ENCODE measurements at places on chromosomes 2 and 18.

- no peak for DNase-seq
Observed at GRCh38 chr2:119184512-119184911, 26.0 kb upstream of the C1QL2 start.

- no peak for DNase-seq
Observed at GRCh38 chr2:70552501-70553333, 909 bp downstream of the TGFA start.

GRCh38 chr18:46096651-46097300 lies 1.3 kb downstream of the ATP5F1A start:
- DNase-seq = no peak

GRCh38 chr18:12863687-12864216 lies 20.3 kb downstream of the PTPN2 start:
- DNase-seq = no peak

DNA sequence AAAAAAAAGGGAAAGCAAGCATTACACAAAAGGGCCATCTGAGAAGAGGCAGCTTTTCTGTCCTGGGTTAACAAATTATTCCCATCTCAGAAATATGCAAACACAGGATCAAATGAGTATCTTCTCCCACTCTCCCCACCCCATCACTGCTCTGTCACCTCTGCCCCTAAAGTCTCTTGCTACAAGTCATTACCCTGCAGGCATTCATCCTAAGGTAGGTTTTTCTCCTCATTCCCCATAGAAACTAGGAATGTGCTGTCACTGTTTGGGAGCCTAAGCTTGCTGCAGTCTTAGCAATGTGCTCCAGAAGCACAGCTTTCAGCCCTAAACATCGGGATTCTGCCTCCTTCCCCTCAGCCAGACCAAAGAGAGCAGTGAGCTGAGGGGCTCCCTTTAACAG lies 3.6 kb downstream of the LRRTM1 start:
- no peak for DNase-seq

GRCh38 chr18:57429167-57430078 lies 5.8 kb upstream of the ONECUT2 start:
- DNase-seq = no peak

- peak; percentile 20 for DNase-seq
Observed at GRCh38 chr2:62338111-62338510, 142.2 kb downstream of the B3GNT2 start.

DNA sequence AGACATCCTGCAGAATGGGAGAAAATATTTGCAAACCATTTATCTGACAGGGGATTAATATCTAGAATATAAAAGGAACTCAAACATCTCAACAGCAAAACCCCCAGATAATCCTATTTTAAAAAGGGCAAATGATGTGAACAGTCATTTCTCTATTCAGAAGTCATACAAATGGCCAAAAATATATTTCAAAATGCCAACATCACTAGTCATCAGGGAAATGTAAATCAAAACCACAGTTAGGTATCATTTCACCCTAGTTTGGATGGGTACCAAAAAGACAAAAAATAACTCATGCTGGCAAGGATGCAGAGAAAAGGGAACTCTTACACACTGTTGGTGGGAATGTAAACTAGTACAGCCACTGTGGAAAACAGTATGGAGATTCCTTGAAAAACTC lies 70.0 kb downstream of the TBR1 start:
- DNase-seq = no peak

- DNase-seq = no peak
Observed at GRCh38 chr18:3345452-3345851, 83.5 kb downstream of the MYL12B start.

DNA sequence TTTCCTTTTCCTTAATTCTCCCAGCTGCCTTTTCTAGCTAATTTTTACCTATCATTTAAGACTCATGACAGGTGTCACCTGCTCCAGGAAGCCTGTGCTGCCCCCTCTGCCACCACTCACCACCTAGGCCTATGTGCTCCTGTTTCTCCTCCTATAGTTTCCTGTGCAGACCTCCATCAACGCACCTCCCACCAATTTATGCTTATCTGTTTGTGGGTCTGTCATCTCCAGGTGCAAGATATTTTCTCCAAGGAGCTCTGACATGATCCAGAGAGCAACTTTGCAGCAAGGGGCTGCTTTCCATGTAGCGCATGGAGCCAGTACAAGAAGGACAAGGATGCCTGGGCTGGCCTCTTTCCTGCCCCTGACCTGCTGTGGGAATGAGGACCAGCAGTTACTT lies 42.7 kb downstream of the SLC4A5 start:
- DNase-seq = no peak

- DNase-seq = no peak
Observed at GRCh38 chr2:58515827-58516573, 274.9 kb upstream of the FANCL start.

GRCh38 chr2:149218497-149218896 lies 111.9 kb upstream of the LYPD6 start:
- DNase-seq = no peak

DNA sequence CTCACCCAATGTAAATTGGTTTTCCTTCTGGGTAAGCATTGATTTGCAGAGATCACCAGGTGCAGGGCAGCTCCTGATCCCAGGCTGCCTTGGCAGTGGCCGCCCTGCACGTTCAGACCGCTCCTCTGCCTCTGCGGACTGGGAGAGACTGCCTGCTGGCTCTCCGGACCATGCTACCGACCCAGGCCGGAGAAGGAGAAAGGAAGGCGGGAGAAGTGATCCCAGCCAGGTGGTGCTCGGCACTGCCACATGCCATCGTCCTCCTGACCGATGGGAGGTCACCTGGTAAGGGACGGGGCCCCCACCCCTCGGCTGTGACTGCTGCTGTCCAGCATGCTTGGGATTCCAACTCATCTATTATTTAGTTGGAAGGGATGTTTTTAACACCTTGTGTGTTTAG lies 108.1 kb upstream of the POU3F3 start:
- DNase-seq = no peak

GRCh38 chr2:43376523-43377198 lies 150.3 kb upstream of the ZFP36L2 start:
- DNase-seq = no peak

GRCh38 chr2:1405967-1406366 lies 7.3 kb upstream of the TPO start:
- no peak for DNase-seq

GRCh38 chr2:163572850-163573249 lies 163.0 kb downstream of the FIGN start:
- no peak for DNase-seq

DNA sequence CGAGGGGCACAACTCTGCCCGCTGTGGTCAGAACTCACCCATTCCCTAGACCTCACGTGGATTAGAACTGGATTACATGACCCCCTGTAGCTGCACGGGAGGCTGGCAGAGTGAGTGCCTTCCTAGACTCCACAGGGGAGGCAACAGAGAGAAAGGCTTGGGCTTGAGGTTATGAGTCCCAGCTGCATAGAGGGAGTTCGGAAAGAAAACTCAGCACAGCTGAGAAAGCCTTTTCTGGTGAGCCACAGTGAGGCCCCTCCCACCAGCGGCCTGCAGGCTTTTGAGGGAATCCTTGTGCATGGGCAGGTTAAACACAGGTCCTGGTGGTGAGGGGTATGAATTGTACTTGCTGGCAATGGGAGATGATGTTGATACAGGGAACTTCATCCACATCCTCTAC lies 217.3 kb downstream of the FHOD3 start:
- DNase-seq = no peak

DNA sequence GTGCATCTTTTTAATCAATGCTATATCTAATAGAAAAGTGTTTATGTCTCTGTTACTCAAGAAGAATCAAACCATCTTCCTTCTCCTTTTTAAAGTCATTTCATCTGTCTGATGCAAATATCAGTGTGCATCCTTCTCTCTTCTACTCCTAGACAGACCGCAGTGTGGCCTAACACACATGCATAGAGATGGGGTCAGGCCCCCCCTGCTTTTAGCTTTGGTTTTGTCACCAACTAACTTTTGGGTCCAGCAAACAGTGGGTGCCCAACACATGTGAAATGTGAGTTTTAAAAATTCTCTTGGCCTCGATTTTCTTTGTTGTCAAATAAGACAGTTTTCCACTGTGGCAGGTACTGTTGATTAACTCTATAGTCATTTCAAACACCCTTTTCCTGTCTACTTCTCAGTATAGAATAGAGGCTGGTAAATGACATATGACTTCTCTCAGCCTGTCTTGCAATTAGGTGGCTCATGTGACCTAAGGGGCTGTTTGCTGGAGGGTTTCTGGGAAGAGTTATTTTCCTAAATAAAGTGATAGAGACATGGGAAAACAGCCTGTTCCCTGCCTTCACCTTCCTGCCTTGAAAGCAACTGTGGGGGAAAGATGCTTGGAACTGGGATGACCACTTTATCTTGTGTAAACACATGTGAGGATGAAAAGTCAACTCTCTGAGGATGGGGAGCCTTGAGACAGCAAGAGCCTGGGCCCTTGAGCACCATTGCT lies 65.7 kb upstream of the DARS1 start:
- no peak for DNase-seq

DNA sequence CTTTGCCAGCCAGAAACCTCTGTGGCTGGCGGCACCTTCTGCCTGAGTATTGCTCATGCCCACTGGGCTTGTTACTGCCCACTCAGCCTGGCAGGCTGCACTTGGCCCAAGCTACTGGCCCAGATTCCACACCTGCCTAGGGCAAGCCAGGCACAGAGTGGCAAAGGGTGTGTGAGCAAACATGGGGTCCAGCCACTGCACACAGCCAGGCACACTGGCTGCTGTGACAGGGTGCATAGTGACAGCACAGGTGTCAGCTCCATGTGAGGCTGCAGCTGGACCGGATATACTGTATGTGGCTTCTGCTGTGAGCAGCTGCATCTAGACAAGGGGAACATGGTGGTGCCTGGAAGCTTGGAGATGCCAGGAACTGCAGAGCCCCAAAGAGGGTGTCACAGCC lies 113.9 kb downstream of the COPS8 start:
- DNase-seq = no peak

- no peak for DNase-seq
Observed at GRCh38 chr18:42706618-42707017, 408.9 kb downstream of the RIT2 start.
